ENCODE measurements at places on chromosomes 5 and 9. TPM values are rescaled to one million over a fixed set of nuclear protein-coding genes. Genes with fewer than 3 reads are reported as not detected.

- DNase-seq = no peak
Observed at GRCh38 chr5:68966596-68966995, 127.2 kb upstream of the SLC30A5 start.

The ZNF366 gene
- total RNA-seq = not detected

The CCDC152 gene
- total RNA-seq = 4.7 TPM

The ZFR gene
- total RNA-seq = 67.7 TPM

GRCh38 chr5:54281960-54282692, 28.2 kb downstream of the ARL15 start:
- DNase-seq = no peak

Data from endodermal cell (in vitro differentiated cells).